ENCODE measurements at places on chromosomes 5 and 9. TPM values are rescaled to one million over a fixed set of nuclear protein-coding genes. Genes with fewer than 3 reads are reported as not detected.
A peak's percentile ranks its signal among the peaks of the same experiment; 100 is the strongest.

DNA sequence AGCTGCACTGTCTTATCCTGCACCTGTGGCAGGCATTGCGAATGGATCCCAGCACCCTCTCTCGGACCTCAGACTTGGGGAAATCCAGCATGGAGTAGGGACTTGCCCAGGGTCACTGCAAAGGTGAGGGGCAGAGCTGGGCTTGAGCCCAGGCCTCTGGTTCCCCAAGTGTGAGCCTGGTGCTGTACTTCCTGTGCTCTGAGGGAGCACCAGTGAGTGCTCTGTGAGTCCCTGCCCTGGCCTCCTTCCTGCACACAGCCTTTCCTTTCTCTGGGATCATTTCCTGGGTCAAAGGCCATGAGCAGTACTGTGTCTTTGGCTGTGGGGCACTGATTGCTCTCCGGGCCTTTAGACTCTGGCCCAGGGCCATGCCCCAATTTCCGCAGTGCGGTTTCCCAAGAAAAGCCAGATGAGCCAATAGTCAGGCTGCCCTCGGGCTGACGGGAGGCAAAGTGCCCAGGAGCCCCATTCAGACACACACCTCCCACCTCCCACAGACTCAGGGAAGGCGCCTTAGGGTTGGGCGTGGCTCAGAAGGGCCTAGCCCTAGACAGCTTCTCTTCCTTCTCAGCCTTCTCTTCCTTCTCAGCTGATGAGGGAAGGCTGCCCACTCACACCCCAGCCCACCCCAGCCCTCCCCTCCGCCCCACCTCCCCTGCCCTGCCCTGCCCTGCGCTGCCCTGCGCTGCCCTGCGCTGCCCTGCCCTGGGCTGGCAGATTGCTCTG, 23.3 kb upstream of the TRIM14 start:
- DNase-seq: no peak

DNA sequence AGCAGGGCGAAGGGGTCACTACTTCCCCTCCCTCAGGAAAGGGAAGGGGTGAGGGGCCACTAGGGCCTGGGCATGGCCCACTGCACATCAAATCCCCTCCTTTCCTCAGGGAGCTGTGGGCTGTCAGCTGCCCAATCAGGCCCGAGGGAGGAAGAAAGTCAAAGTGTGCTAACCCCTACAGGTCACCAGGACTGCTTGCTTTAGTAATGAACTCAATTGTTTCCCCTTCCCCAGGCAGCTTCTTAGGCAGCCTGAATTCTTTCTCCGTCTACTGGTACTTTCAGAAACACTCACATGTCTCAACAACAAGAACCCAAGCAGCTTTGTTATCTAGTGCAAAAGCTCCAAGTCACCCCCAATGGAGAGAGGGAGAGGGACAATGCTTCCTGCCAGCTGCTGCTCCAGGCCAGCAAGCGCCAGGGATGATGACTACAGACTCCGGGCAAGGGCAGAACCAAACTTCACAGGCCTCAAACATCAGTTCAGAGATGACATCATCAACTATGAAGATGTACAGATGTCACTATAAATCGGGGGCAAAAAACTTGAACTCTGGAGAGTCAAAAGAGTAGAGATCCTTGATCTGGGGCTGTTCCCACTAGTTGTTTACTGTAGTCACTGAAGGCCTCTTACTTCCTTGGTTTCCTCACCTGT, 100.7 kb downstream of the SLIT3 start:
- DNase-seq: no peak

- DNase-seq: no peak
Measured at GRCh38 chr9:69170231-69170630, 3.8 kb upstream of the TJP2 start.

GRCh38 chr5:172029876-172030275, 23.4 kb upstream of the FBXW11 start:
- DNase-seq: no peak

DNA sequence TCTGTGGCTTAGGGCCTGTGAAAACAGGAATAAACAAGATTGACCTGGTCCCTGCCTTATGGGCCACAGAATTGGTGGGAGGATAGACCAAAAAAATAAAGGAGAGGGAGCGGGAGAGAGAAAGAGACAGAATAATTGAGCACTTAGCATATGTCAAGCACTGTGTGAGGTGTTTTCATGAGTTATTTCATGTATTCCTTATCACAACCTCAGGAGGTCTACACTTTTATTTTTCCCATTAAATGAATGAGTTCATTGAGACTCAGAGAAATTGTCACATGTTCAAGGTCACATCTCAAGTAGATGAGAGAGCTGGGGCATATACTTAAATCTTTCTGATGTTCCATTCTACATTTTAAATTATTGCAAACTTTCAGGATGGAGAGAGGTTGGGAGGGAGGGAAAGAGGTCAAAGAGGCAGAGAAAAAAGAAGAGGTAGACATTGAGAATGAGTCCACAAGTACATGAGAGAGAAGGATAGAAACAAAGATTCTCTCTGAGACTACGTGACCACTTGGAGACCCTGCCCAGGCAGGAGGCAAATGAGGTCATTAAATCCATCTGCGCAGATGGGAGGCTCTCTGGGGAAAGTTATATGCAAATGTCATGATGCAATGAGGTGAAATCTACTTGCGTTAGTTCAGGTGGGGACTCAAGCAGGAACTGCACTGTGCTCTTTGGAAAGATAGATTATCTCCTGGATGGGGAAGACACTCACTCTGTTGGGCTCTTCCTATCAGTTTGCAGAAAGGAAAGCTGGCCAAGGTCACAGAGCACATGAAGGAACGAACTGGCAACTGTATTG, 241.5 kb downstream of the PAPPA start:
- DNase-seq: no peak

- DNase-seq: no peak
Measured at GRCh38 chr9:13267743-13268142, 11.7 kb downstream of the MPDZ start.

GRCh38 chr9:113484258-113484730, 20.8 kb downstream of the RGS3 start:
- DNase-seq: peak; percentile 92

- no peak for DNase-seq
Measured at GRCh38 chr5:81925009-81925408, 46.8 kb upstream of the ATG10 start.

GRCh38 chr5:78526049-78526525, 122.5 kb downstream of the LHFPL2 start:
- DNase-seq: peak; percentile 60

The TGFBI gene
- polyA plus RNA-seq: 44.1 TPM

The ADAMTS13 gene
- 4.6 TPM for polyA plus RNA-seq
